ENCODE measurements at places on chromosomes 7 and 10.

- DNase-seq: no peak
Observed at GRCh38 chr10:29880856-29881255, 178.5 kb downstream of the JCAD start.

- DNase-seq: peak; percentile 68
Observed at GRCh38 chr7:3482147-3482921, 181.3 kb downstream of the SDK1 start.

GRCh38 chr7:332646-333392, 42.8 kb downstream of the FOXL3 start:
- DNase-seq: peak; percentile 94

DNA sequence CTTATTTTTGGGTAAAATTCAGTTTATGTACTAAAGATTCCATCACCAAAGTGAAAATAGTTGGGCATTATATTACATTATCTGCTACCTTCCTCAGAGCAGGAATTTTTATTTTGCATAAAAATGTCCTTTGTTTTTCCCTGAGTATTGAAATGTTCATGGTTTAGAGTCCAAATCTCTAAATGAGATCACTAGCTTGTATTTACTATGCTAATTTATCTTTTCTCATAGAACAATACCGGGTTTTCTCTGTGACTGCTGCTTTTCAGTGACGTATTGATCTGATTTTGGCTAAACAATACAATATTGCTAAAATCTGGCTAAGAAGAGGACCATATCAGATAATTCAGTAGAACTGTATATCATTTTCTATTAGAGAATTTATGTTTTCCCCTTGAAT, 89.6 kb upstream of the TEX47 start:
- DNase-seq: no peak

DNA sequence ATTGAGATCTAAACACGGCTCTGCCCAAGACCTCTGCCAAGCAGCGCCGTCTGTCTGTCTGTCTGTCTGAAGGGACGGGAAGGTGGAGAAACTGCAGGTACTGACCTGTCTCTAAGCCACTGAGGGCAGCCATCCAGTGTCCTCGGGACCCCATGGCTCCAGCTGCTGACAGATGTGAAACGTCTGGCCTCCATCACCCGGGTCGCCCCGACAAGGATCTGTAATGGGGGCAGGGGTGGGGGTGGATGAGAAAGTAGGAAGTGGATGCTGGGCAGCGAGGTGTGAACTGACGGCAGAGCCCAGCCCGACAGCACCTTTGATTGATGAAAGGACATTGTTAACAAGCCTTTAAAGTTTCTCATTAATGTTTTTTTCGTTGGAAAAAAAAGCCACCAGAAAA, 193.1 kb downstream of the EBF3 start:
- DNase-seq: no peak

- DNase-seq: no peak
Observed at GRCh38 chr7:16630654-16631053, 14.9 kb downstream of the ANKMY2 start.

DNA sequence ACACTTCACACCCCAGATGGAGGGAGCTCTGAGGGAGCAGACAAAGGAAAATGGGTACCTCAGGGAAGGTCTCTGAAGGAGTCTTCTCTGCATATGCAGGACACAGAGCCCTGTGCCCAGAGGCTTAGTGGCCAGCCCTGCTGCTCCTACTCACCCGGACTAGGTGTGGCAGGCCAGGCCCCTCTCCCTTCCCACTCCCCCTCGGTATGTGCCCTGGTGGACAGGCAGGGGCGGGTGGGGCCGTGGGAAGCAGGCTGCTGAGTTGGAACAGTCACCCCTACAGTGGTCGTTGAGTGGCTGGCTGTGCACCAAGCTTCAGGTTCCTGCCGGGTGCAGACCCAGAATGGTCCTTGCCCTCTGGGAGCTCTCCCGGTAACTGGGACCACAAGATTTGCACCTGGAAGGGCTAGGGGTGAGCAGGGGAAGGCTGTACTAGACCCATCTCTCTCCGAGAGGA, 68.6 kb downstream of the ZMIZ1 start:
- DNase-seq: no peak

- DNase-seq: no peak
Observed at GRCh38 chr7:85498031-85498430, 311.2 kb upstream of the SEMA3D start.

DNA sequence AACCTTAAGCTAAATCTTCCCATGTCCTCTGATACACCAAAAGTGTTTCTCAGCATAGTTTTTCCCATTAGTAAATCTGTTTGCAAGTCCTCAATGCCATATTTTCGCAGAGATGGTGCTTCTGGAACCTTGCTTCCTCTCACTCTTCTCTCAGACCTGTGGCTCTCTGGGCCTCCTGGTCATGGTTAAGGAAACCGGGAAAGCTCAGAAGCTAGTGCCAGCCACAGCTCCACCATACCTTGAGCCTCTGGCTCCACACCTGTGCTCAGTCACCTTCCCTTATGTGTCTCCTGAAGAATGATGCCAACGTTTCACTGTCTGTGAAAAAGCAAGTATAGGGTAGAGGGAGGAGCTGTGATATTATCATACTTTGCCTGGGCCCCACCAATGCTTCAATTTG, 149.6 kb downstream of the CYP26A1 start:
- DNase-seq: no peak

DNA sequence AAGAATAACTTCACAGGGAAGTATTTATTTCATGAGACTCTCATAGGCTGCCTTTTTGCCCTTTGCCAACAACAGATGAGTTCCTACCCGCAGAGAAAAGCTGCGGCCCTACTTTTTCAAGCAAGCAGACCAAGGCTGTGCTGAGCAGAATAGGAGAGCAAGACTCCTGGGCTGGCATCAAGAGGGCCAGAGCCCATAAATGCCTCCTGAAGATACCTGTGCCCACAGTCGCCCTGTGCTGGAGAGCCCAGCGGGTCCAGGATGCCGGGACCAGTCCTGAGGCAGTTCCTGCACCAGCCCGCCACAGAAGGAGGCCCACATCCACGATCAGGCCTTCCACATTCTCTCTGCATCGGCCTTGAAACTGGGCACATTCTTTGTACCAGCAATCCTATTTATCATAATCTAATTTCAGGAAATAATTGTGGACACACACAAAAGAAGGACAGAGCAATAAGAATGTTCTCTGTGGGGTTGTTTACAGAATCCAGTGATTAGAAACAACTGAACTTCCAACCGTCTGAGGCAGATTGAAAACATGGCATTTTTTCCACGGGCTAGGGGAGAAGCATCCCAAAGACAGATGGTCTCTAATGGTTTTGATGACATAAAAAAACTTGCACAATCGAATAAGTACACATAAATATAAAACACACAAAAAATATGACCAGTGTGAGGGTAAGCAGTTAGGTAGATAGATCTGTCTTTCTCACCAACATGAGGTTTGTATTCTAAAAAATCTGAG, 95.6 kb downstream of the CPXM2 start:
- DNase-seq: no peak

- no peak for DNase-seq
Observed at GRCh38 chr10:110865809-110866482, 5.8 kb upstream of the PDCD4 start.

GRCh38 chr7:134928554-134928953, 57.8 kb upstream of the AGBL3 start:
- no peak for DNase-seq

DNA sequence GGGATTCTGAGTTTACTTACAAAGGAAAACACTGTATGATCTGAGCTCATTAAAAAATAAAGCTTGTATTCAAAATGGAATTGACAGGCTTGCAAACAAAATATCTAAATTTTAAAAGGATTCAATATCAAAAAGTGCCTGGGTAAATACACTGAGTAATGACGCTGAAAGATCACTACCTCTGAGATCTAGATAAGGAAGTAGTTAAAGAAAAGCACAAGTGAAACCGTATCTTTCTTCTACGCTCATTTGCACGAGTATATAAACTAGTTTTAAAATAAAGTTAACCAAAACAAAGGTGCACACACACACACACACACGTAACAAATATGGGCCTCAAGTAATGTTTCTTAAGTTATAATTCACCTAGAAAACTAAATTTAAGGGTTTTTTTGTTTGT, 93.4 kb downstream of the SNX13 start:
- DNase-seq: no peak

DNA sequence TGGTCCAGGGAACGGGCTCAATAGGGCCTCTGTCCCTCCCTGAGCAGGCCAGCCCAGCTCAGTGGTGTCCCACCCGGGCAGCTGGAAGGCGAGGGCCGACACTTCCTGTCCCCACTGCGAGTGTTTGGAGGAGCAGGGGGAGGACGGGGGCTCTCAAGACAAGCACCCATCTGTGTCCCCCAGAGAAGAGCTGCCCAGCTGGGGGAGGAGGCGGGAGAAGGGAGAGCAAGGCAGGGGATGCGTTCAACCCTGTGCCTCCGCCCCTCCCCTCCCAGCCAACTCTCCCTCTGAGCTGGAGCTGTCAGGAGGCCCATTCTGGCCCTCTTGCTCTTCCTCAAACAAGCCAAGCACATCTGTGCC, 35.7 kb downstream of the ZCCHC24 start:
- DNase-seq: no peak

DNA sequence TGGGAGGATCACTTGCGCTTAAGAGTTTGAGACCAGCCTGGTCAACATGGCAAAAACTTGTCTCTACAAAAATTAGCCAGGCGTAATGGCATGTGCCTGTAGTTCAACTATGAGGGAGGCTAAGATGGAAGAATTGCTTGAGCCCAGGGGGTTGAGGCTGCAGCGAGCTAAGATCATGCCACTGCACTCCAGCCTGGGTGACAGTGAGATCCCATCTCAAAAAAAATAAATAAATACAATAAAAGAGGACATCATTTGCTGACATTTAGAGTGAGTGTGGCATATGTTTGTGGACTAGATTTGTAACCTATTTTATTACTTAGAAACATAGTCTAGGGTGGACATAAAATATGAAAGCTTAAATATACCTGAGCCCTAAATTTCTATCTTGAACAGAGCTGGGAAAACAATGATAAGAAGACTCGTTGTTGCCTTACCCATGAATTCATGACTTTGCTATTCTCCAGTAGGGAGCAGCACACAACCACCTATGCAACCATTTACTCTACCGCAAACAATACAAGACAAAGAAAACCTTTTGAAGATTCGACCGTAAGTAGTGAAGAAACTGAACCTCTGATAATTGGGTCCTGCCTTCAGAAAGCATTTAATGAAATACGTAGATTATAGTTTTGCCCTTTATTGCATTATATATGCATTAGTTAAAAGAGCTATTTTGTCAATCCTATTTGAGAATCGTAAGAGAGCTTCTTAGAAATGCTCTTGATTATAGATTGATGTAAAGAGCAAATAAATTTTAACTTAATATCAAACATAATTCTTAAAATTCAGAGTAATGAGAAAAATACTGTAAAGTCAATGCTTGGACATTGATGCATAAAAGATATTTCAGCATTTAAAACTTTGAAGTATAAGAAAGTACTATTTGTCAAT, 83.5 kb downstream of the GNAT3 start:
- peak; percentile 13 for DNase-seq

DNA sequence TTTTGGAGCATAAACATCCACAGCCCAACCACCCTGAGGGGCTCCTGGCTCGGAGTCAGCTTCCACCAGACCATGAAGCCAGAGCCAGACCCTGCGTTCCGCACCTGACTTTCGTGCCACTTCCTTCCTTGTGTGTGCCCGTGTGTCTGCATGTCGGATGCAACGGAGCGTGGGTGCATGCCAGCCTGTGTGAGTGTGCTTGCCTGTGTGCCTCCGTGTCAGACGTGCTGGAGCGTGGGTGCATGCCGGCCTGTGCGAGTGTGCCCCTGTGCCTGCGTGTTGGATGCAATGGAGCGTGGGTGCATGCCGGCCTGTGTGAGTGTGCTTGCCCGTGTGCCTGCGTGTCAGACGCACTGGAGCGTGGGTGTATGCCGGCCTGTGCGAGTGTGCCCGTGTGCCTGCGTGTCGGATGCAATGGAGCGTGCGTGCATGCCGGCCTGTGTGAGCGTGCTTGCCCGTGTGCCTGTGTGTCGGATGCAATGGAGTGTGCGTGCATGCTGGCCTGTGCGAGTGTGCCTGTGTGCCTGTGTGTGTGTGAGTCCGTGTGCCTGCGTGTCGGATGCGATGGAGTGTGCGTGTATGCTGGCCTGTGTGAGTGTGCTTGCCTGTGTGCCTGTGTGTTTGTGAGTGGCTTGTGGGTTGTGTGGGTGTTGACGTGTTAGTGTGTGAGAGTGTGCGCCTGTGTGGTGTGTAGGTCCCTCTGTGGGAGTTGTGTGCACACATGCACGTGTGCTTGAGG, 28.1 kb upstream of the KNDC1 start:
- no peak for DNase-seq

GRCh38 chr7:44652535-44652934, 46.1 kb downstream of the OGDH start:
- DNase-seq: no peak

GRCh38 chr10:106500925-106501525, 663.5 kb downstream of the SORCS1 start:
- DNase-seq: no peak

GRCh38 chr7:945556-946255, 8.8 kb downstream of the ADAP1 start:
- peak; percentile 100 for DNase-seq

DNA sequence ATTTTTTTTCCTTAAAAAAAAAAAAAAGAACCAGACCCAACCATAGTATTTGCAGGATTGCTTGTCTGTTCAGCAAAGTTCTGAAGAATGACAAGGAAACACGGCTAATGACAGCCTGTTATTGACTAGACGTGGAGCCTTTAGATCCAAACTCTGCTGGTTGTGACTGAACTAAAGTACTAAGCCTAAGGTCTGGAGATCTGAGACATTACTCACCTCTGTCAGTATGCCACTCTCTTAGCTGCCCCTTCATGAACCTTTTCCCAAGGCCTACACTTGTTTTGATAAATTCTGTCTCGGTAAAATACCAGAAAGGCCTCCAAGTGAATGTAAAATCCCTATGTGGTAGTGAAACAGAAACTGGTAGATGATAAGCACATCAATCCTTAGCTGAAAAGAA, 101.0 kb downstream of the CABCOCO1 start:
- no peak for DNase-seq

DNA sequence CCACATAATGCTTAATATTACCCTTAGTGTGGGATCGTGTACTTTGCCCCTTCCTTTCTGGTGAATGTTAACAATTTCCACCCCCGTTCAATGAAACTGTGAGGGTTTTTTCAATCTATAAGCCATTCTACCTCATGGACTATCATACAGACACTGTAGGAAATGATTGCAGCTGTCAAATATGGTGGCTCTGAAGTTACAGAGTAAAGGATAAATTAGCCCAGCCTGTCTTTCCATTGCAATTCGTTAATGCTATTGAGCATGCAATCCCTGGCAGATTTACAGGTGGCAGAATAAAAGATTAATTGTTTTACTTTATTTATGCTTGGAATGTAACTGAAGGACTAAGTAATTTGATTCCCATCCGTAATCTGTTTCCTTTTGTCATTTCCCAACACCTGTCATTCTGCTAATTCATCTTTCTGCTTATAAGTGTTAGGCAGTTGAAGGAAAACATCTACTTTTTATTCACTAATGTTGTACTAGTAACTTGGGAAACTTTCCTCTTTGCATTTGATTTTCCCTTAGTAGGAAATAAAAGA, 1211.6 kb upstream of the LRRN3 start:
- DNase-seq: no peak

GRCh38 chr7:122572706-122573105, 126.2 kb downstream of the RNF133 start:
- DNase-seq: no peak

Measured in Calu3 (cell line).